Brain pericyte (primary cell): ENCODE measurements at places on chromosomes 3 and 15.

DNA sequence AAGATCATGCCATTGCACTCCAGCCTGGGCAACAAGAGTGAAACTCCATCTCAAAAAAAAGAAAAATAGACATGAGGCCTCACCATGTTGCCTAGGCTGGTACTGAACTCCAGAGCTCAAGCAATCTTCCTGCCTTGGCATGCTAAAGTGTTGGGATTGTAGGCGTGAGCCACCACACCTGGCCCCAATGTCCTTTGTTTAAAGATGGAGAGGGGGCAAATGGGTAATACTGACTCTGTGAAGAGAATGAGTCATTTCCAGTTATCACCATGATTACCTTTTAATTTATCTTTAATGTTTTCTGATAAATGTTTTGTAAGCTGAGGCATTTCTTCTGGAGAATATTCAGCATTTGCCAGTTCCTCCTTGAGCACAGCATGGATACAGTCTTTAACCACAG is 2.2 kb downstream of the DYNLT2B start:
- no peak for DNase-seq

DNA sequence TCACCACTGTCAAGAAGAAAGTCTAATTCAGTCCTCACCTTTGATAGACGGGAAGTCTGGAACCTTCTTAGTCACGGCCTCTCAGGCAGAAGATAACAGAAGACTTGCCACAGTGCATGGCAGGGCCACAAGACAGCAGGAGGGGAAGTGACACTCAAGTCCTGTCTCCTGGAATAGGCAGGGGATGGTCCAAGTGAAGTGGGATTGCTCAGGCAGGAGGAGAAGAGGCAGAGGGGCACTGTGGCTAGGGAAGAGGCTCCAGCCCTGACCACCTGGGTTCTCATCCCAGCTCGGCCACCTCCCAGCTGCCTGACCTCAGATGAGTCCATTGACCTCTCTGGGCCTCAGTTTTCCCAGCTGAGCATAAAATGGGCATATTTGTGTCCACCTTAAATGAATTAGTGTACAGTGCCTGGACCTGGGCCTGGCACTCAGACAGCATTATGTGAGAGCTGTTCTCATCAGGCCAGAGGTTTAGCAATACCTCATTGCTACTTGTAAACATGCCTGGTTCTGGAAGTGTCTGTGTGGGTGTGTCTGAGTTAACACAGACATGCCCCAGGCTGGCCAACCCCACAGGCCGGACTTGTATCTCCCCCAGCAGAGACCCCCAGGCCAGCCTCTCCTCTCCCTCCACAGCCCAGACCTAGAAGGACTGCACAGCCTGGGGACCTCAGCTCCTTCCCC is 11.5 kb upstream of the PCSK6 start:
- DNase-seq = no peak

- no peak for DNase-seq
Observed at GRCh38 chr3:195453236-195453635, 10.4 kb upstream of the ACAP2 start.

- no peak for DNase-seq
Observed at GRCh38 chr15:66749841-66750575, 48.0 kb downstream of the SMAD6 start.

DNA sequence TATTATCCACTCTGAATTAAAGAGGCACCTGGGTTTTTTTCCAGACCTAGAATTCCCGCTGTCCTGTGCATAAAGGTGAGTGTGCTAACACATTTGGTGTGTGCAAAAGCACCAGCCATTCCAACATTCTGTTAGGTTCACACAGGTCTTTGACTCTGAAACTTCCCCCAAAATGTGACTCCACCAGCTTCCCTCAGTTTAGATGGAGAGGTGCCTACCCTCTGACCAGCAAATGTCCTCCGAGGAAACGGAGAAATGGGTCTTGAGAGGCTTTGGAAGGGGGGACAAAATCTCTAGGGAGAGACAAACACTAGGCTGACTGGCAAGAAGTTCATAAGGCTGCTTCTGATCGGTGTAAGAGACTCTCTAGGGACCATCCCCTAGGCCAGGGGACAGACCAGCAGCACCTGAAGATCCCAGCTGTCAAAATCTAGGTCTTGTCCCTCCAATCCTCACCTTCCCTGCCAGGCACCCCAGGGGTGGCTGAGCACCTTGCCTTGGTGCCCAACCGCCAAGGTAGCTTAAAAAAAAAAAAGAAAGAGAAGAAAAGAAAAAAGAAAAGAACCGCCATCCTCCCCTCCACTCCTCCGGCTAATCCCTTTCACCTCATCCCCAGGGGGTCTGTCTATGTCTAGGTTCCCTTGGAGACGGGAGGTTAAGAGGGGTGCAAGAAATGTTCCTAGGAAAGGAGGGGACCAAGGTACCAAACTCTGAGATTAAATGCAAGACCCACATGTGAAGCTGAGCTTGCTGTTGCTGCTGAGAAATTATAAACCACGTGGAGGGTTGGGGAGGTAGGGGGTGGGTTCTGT is 2.0 kb upstream of the MECOM start:
- no peak for DNase-seq

- DNase-seq = no peak
Observed at GRCh38 chr3:152315623-152316022, 46.9 kb downstream of the MBNL1 start.

DNA sequence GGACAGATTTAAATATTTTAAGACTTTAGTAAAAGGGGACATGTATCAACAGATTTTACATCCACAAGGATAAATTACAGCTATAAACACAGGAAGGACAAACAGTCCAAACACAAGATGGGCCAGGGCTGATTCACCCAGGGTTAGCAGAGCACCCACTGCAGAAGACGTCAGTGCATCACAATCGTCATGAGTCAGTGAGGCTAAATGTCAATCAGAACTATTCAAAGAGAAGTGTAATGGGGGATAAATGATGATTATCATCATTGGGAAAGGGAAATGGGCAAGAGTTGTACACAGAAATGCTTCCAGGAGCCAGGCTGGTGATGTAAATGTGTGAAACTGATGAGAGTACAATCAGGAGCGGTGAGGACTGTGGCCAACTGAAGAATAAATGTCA is 226.8 kb downstream of the PLCL2 start:
- DNase-seq = peak; percentile 22

GRCh38 chr15:90001683-90002427 is 731 bp downstream of the ZNF710 start:
- DNase-seq = no peak

- DNase-seq = no peak
Observed at GRCh38 chr15:56871867-56872266, 46.6 kb upstream of the TCF12 start.

DNA sequence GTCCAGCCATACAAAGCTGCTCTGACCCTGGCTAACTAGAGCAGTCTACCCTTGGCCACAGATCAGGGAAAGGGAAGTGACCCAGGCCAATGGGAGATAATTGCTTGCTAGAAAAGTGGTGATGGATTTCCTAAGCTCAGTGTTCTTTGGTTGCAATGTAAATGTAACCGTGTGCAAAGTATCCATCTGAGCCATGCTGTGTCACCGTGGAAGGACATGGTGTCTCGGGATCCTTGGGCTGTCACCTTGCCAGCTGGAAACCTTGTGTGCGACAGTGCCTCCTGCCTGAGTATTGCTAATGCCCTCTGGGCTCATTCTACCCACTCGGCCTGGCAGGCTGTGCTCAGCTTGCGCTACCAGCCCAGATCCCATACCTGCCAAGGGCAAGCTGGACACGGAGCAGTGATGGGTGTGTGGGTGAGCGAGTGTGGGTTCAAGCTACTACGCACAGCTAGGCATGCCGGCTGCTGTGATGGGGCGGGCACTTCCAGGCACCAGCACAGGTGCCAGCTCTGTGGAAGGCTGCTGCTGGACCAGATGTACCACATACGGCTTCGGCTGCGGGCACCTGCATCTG is 10.7 kb upstream of the SIAH2 start:
- DNase-seq = no peak

- DNase-seq = no peak
Observed at GRCh38 chr3:138875754-138876664, 41.3 kb upstream of the PIK3CB start.

GRCh38 chr15:50259276-50259675 is 6.2 kb downstream of the HDC start:
- no peak for DNase-seq

- no peak for DNase-seq
Observed at GRCh38 chr3:7000501-7000900, 139.6 kb downstream of the GRM7 start.

DNA sequence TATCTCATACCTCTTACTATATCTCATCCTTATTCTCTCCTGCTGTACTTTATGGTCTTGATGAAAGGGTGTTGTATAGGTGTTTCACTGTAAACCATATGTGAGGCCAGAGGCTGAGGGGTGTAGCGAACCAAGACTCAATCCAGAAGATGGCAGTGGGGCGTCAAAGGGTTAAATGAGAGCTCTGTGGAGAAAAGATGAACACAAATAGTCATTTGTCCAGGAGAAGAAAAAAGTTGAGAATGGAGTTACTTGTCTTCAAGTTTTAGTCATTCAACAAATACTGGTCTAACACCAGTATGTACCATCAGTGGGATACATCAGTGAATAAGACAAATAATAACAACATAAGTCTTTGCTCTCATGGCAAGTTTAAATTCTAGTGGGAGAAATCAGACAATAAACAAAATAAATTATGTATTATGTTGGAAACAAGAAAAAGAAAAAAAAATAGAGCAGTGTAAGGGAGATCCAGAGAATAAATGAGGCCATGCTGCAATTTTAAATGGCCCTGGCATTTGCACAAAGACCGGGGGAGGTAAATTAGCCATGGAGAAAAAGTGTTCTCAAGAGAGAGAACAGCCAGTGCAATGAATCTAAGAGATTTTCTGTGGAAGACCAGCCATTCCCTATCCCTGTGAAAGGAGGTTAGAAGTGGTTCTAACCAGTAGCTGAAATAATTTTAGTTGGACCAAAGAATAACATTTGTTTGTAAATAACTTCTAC is 77.0 kb upstream of the UMPS start:
- DNase-seq = no peak

DNA sequence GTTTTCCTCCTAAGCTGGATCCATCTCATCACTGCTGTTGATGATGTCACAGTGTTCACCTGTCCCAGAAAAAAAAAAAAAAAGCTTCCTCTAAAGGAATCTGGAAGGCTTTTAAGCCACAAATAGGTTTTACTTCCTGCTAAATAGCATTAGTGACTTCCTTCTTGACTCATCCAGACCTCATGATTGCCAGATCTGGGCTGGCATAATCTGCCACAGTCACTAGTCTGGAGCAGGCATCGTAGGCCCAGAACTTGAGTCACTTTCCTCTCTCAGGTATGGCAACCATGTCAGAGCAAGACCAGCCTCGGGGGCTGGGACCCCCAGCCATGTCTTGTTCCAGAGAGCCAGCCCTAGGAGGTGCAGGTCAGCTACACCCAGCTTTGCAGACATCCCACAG is 266.5 kb upstream of the CADM2 start:
- peak; percentile 1 for DNase-seq

DNA sequence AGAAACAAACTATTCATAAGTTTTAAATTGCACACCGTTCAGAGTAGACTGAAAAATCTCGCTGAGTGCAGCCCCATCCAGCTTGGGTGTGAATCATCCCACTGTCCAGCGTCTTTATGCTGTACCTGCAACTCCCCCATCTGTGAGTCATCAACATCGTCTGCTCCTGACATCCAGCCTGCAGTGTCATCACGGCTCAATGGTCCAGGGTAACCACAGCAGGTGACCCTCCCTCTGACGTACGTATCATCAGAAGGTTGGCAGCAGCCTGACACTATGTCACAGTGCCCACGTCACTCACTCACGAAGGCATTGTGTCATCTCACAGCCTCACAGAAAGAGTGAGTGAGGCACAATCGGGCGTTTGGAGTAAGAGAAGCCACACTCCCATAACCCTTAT is 65.2 kb downstream of the TPRA1 start:
- no peak for DNase-seq

GRCh38 chr15:74954515-74954914 is 2.1 kb downstream of the RPP25 start:
- no peak for DNase-seq

GRCh38 chr3:154225536-154225935 is 98.8 kb downstream of the DHX36 start:
- DNase-seq = no peak

DNA sequence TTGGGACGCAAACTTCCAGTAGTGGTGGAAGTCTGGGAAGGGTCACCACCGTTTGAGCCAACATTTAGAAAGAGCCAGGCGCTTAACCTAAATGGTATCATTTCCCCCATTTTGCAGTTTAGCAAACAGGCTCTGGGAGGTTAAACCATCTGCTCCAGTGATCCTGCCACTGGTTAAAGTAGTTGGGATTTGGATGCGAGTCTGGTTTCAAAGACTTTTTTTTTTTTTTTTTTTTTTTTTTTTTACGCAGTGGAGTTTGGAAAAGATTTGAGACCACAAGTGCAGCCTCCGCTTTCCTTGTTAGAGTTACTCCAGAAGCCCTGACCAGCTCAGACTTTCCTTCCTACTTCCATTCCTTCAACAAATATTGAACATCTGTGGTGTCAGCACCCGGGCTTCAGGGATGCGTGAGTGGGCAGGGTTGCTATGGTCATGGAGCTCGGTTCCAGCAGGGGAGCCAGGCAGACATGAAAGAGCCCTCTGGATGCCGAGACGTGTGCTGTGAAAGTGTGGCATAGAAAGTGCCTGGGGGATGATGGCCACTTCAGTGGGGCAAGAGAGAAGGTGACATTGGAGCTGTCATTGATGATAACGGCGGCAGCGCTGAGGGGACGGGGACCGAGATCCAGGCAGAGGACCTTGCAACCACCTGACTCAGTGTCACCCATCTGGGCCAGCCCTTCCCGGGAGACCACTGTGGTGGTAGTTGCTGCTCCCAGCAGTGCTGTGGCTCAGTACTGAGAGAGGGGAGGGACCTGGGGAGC is 1.1 kb upstream of the RNU6-1 start:
- DNase-seq = no peak

GRCh38 chr3:123769356-123769743 is 114.8 kb downstream of the MYLK start:
- no peak for DNase-seq

- no peak for DNase-seq
Observed at GRCh38 chr3:134656211-134656800, 5.5 kb upstream of the KY start.

GRCh38 chr15:33908406-33908805 is 59.9 kb upstream of the CHRM5 start:
- DNase-seq = no peak

DNA sequence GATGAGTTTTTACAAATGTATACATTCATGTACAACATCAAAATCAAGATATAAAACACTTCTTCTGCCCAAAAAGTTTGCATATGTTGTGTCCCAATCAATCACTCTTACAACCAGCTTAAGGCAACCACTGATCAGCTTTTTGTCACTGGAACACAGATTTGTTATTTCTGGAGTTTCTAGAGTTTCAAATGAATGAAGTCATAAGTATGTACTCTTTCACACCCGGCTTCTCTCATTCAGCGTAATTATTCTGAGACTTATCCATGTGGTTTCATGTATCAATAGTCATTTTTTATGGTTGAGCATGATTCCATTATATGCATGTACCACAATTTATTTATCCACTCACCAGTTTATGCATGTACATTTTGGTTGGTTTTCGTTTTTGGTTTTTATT is 53.0 kb upstream of the CORO2B start:
- no peak for DNase-seq

GRCh38 chr15:91302588-91303439 is 202.8 kb downstream of the SV2B start:
- DNase-seq = no peak
